Activated T-cell treated with anti-CD3 and anti-CD28 coated beads, Interleukin-2, amount 50 U/mL, for 48 hours (primary cell): ENCODE measurements at places on chromosomes 1 and 21.

DNA sequence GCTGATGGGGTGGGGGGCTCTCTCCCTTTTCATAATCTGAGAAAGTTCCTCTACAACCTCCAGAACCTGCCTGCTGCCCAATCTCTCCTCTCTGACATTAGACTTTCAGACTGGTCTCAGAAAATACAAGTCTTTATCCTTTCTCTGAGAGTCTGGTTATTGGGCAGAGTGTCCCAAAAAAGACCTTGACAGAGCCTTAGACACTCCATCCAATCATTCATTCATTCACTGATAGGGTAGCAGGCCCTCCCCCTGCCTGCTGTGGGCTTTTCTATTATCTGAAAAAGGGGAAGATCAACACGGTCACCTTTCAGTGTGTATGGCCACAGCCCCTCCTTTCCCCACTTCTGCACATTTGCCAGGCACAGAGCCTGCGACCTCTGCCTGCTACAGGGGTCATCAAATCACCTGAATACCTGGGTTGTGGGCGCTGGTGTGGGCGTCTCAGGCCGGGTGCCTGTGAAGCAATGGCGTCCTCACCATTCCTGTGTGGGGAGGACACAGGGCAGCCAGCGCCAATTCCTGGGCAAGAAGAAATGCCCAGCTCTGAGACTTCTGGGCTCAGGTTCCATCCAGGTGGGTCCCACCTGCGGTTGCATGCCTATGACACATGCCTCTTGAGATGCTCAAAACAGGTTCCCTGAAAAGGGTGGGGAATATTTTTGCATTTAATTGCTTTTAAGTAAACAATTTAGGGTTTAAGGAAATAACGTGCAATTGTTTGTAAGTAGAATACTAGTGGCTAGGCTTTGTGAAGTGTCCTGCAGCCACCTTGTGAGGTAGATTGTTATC lies 52.8 kb downstream of the ELK4 start:
- DNase-seq: peak; percentile 7

DNA sequence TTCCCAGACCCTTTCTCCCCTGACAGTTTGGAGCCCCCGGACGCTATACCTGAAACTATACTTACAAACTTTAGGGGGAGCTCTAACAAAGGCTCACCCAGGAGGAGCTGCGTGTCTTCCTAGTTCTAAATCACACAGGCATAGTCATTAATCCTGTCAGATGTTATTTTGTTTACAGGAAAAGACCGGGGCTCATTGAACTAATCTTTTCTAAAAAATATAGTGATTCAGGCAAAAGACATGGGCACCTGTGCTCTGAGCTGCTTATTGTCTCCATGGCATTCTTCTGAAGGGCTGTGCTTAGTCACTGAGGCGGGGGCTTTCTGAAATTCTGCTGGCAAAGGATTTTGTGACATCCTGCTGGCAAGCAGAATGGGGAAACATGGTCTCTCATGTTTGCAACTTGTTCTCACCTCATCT lies 1577.0 kb downstream of the NCAM2 start:
- DNase-seq: no peak

DNA sequence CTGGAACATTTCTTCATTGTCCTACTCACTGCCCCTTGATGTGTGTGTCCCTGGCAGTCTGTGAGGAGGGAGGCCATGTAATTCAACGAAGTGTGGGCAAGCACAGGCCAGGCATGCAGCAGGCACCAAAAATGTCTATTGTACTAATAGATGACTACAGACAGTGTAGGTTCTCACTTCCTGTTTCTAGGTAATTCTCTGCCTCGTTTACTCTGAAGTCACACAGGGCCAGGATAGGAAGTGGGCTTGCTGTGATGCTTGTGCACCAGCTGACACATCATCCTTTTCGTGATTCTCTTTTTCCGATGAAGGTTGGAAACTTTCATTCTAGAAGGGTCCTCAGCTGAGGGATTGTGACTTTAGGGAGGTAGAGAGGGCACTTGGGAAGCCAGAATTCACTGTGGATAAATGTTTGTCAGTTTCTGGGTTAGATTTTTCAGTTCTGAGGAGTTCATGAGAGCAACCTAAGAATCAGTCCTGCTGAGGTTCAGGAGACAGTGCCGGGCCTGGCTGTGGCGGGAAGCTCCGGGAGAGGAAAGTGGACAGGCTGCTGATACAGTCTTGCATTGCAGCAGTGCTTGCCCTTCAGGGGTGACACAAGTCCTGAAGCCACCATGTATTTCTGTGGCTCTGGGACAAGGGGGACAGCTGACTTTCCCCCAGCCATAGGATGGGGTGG lies 4.3 kb upstream of the CSF1 start:
- peak; percentile 65 for DNase-seq

GRCh38 chr1:157081707-157082106 lies 17.9 kb downstream of the ETV3L start:
- DNase-seq: no peak

DNA sequence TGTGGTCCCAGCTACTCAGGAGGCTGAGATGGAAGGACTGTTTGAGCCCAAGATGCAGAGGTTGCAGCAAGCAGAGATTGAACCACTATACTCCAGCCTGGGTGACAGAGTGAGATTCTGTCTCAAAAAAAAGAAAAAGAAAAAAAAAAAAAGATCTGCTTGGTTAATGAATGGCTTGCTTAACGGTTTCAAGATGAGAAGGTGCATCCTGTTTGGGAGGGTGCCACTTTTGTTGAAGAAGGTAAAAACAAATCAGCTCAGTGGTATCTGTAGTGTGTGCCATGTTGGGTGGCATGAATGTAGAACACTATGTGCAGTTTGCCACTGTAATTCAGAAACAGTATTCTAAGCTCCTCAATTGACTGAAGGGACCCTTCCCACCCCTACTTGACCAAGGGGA lies 94.9 kb upstream of the ETV3 start:
- DNase-seq: no peak

DNA sequence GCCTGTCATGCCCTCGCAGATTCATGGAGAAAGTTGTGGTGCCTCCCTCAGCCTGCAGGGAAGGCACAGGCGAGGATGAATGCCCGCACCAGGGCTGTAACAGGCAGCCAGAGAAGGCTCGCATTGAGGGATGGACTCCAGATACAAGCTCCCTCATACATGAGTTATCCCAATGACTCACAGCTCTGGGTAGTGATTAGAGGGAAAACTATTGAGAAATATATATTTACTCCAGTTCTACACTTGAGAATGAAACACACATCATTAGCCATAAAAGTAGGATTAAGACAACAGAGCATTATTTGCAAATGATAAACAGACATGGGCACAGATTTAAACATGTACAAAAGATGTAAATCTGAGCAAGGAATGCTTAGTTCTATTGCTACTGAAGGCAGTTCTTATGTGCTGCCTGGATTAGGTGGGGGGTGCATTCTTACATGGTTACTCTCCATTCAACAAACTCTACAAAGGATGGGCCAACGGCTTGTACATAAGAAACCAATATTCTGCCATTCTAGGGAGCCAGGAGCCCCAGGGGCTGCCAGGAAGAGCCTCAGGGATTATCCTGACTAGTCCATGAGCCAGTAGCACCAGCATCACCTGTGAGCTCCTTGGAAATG lies 97.9 kb downstream of the CSMD2 start:
- no peak for DNase-seq

GRCh38 chr21:42618707-42619102 lies 34.7 kb upstream of the PDE9A start:
- no peak for DNase-seq
